ENCODE measurements at places on chromosomes 4 and X. TPM values are rescaled to one million over a fixed set of nuclear protein-coding genes. Genes with fewer than 3 reads are reported as not detected.

The GUCY1B1 gene
- 8.5 TPM for total RNA-seq

The ARL9 gene
- 1.2 TPM for total RNA-seq

The RIBC1 gene
- 0.19 TPM for total RNA-seq

The MAGEA11 gene
- not detected for total RNA-seq

The ETDB gene
- total RNA-seq = not detected

Data from cardiac ventricle fibroblast (primary cell).